ENCODE measurements at places on chromosomes 6 and 20.

DNA sequence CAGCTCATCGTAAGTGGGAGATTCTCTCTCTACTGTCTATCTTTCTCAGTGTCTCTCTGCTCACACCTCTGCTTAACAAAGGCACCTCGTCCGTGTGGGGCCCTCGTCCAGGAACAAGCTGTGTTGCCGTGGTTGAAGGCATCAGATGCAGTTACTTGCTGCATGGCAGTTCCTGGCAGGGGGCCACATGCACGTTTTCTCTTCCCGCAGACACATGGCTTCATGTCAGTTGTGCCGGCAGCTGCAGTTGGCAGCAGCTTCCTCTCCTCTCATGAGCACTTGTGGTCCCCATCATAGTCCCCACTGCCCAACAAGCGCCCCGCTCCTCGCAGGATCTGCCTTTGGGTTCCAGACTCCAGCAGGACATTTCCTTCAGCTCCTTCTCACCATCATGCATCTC, 7.1 kb upstream of the AFDN start:
- no peak for DNase-seq

- no peak for DNase-seq
Measured at GRCh38 chr20:32191422-32191821, 16.1 kb downstream of the PLAGL2 start.

DNA sequence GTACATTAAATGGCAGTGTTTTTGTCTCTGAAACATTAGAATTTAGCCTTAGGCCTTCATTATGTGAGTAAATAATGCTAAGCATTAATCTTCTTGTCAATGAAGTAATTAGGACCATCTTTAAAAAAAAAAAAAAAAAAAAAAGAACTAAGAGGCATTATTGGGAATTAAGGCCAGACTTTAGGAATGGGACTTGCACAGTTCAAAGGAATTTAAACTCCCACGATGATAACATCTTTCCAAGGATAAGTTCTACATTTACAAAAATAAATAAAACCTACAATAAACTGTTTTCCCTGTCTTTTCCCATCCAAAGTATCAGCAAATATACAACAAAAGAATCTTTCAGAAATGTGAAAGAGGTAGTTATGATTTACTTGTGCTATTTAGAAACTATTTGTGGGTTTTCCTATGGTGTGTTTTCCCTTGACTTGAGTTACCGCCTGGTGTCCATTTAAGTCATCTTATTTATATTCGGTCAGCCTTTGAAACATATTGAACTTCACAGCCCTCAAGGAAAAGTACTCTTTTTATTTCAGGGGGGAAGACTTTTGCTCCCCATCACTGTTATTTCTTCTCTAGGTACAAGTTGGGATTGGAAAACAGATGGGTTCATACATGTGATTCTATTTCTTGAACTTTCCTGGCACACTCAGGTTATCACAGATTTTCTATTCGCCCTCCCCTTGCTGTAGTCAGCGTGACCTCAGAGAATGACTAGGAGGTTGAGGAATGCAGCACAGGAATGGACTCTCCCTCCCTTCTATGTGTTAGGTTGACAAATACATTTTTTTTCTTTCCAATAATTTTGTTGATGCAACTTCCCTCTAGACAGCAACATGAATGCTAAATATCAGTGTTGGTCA, 13.6 kb downstream of the STMND1 start:
- DNase-seq, result no peak

GRCh38 chr6:139754898-139755775, 380.7 kb upstream of the CITED2 start:
- DNase-seq, result no peak

DNA sequence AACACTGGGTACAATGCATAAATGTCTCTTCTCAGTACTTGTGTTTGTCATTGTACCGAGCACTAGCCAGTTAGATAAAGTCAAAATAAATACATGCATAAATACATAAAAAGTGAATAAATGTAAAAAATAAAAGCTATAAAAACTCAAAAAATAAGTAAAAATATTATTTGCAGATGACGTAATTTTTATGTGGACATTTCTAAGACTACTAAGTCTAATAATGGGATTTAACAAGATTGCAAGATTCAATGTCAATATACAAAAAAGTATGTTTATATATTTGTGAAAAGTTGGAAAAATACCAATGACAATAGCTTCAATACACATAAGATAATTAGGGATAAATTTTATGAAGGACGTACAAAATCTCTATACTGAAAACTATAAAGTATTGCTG, 639.6 kb downstream of the CBLN4 start:
- no peak for DNase-seq

DNA sequence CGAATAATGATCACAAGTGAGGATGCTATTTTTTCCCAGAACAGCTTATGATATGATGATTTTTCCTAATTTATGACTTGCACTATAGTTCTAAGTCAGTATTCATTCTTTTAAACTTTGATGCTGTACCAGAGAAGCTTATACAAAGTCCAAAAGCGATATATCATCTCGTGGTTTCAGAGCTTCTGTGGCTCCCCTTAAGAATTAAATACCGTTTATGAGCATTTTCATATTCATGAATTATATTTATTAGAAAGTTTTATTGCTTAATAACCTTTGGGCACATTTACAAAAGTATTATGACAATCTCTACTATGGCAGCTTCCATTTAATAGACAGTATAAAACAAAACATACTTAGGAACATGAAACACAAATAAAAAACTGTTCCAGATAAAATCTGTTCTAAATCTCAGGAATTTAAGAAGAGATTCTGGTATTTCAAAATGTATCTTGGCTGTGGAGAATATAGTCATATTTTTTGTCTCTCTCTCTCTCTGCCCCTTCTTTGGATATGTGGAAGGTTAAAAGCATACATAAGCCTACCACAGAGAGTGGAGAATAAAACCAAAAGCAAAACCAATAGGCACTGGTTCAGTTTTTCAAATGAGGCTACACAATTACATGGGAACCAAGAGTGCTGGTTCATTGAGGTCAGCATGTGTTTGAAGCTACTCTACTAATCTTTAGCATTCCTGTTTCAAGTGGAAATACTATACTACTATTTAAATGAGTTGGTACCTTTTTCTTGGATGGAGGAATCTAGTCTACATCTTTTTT, 884.5 kb upstream of the GJE1 start:
- no peak for DNase-seq

DNA sequence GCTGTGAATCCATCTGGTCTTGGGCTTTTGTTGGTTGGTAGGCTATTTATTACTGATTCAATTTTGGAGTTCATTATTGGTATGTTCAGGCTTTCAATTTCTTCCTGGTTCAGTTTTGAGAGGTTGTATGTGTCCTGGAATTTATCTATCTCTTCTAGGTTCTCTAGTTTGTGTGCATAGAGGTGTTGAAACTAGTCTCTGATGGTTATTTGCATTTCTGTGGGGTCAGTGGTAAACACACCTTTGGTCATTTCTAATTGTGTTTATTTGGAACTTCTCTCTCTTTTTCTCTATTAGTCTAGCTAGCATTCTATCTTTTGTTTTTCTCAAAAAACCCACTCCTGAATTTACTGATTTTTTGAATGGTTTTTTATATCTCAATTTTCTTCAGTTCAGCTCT, 70.1 kb upstream of the IRAK1BP1 start:
- no peak for DNase-seq

DNA sequence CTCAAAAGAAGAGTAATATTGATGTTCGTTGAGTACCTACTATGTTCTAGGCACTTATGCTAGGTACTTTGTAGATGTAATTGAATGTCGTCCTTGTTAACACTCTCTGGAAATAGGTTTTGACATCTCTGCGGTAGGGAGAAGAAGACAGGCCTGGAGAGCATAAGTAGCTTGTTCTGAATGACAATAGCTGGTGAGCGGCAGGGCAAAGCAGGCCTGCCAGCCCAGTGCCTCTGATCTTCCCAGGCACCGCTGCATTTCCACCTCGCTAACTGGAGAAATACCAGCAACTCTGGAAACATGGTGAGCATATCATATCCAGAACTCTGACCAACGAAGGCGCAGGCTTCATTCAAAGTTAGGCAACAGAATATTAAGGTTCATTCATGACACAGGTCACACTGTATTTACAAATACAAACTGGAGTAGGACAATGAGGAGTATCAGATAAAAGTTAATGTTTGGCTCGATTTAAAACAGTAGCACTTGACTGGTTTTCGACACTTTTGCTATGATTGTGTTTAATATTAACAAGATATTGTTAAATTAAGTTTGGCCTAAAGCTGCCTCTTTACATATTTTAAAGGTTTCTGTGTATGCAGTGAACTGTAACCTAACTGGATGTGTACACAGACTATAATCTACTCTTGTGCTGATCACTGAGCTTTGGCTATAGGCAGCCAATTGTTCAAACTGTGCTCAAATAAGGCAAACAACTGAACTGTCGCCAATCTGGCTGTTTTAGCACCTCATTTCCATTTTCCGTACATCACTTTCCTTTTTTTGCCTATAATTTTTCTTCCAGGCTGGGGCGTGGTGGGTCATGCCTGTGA, 54.1 kb downstream of the PPP1R3G start:
- DNase-seq, result no peak

- no peak for DNase-seq
Measured at GRCh38 chr6:109015176-109015575, 79.5 kb downstream of the SESN1 start.

DNA sequence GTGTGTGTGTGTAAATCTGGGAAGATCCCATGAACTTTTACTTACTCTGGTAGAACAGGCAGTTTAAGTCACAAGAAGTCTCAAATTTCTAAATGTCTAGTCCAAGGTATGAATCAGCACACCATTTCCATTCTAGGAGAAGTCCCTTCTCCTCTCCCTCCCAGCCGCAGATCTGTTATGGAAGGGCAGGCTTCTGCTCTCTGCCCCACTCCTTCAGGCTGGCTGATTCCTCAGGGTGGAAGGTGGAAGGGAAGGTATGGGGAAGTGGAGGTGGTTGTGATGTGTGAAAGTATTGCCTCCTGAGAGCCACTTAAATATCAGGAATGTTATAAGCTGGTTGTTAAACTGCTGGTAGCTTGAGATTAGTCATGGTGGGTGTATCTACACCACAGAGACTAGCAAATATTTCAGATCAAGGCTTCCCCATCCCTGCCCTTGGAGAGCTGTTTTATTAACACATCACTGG, 44.5 kb upstream of the LAMA4 start:
- no peak for DNase-seq

DNA sequence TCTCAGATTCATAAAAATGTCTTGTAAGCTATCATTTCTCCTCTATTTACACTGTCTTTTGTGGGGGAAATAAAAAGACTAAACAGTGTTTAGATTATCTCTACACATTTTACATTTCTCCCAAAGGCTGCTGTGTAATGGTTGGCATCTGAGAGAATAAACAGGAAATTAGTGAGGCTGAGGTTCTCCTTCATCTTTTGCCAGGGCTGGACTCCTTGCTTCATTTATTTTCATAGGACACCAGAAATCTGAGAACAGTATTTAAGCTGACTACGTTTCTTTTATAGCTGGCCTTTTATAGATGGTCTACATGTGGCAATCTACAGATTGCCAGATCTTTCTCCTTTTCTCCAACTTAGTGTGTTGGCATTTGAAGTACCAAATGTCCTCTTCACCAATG, 41.5 kb downstream of the PLCB4 start:
- DNase-seq, result no peak

GRCh38 chr20:3731944-3732326, 550 bp upstream of the HSPA12B start:
- no peak for DNase-seq

- DNase-seq, result no peak
Measured at GRCh38 chr6:24353861-24354260, 4.0 kb downstream of the DCDC2 start.

DNA sequence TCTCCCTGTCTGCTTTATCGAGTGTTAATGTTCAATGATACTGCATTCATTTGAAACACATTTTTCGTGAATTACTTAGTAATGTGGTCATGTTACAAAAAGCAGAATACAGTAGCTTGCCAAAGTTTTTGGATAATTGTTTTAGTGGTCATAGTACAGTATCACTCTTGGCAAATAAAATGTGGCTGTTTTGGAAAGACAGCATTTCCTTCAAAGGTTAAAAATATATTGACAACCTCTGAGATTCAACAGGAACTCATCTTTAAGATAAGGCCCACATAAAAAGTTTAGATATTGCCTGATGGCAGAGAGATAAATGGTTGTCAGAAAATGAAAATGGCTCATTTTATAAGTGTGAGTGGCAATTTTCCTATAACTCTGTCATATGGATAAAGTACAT, 297.7 kb upstream of the MAN1A1 start:
- no peak for DNase-seq

DNA sequence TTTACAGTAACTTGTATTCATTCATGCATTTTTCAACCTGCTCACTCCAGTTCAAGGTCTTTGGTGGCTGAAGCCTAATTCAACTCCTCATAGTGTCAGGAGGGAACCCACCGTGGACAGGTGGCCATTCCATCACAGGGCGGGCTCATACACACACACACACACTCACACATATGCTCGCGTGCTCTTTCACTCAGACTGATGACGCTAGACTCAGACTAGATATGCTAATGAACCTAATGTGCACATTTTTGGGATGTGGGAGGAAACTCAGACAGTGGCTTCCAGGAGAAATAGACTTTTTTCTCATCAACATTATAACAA, 56.7 kb downstream of the TRIM27 start:
- DNase-seq, result peak; percentile 54

DNA sequence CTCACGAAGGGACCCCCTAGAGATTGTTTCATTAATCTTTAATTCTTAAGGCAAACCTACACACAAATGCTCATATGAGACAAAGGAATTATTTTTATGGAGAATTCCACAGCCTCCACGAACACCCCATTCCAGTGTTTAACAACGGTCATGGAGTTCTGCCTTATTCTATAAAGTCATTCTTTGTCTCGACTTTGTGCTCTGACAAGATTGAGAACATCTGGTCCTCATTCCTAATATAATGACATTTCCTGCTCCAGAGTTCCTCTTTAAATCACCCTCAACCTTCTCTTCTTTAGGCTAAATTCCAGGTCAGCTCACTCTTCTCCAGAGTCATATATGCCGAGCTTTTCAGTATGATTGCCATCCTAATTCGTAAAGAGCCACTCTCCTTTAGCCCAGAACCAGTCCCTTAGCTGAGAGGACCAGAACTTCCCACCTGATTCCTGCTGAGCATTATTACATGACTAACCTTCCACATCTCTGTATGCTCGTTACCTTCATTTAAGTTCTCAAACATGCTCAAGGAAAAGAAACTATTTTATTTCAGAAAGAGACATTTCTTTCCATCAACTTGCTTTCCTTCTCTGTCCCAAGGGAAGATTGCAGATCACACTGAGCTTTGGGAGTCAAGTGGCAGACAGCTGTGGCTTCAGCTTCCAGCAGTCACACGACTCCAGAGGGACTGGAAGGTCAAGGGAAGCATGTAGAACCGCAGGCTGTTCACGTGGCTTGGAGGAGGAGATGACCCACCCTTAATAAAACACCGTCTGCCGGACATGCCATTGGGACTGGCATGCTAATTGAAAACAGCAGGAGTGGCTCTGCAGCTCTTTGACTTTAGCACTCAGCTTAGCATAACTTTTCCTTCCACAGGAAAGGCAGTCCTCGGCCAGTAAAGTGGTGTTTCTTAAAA, 467.1 kb upstream of the HSF2 start:
- DNase-seq, result no peak

All from CD4-positive, alpha-beta T cell treated with Interleukin-21 for 1 hour (primary cell).